ENCODE measurements at places on chromosomes 2 and 18. TPM values are rescaled to one million over a fixed set of nuclear protein-coding genes. Genes with fewer than 3 reads are reported as not detected.

- DNase-seq, result no peak
- H3K27me3 ChIP-seq, result no peaks in the 10 kb centered on the region
- H3K4me3 ChIP-seq, result no peak overlapping the region
- H3K27ac ChIP-seq, result no peak overlapping the region
Observed at GRCh38 chr18:49976001-49976400, 162.7 kb upstream of the ACAA2 start.

The PGAP1 gene
- 29.3 TPM for total RNA-seq

GRCh38 chr2:15844211-15844801 is 96.0 kb upstream of the MYCN start:
- H3K27ac ChIP-seq, result no peak overlapping the region
- no peak for DNase-seq
- H3K27me3 ChIP-seq, result peaks cover 2% of the 10 kb centered on the region
- H3K36me3 ChIP-seq, result peaks cover 2% of the 10 kb centered on the region

- H3K4me3 ChIP-seq, result no peak overlapping the region
- DNase-seq, result no peak
- H3K27me3 ChIP-seq, result no peaks in the 10 kb centered on the region
- H3K4me1 ChIP-seq, result no peaks in the 10 kb centered on the region
- no peaks in the 10 kb centered on the region for H3K36me3 ChIP-seq
Observed at GRCh38 chr2:141941210-141941714, 189.6 kb downstream of the LRP1B start.

- no peak overlapping the region for H3K4me3 ChIP-seq
- H3K27me3 ChIP-seq, result no peaks in the 10 kb centered on the region
- no peaks in the 10 kb centered on the region for H3K36me3 ChIP-seq
- DNase-seq, result no peak
Observed at GRCh38 chr18:61064911-61065310, 268.3 kb upstream of the CDH20 start.

DNA sequence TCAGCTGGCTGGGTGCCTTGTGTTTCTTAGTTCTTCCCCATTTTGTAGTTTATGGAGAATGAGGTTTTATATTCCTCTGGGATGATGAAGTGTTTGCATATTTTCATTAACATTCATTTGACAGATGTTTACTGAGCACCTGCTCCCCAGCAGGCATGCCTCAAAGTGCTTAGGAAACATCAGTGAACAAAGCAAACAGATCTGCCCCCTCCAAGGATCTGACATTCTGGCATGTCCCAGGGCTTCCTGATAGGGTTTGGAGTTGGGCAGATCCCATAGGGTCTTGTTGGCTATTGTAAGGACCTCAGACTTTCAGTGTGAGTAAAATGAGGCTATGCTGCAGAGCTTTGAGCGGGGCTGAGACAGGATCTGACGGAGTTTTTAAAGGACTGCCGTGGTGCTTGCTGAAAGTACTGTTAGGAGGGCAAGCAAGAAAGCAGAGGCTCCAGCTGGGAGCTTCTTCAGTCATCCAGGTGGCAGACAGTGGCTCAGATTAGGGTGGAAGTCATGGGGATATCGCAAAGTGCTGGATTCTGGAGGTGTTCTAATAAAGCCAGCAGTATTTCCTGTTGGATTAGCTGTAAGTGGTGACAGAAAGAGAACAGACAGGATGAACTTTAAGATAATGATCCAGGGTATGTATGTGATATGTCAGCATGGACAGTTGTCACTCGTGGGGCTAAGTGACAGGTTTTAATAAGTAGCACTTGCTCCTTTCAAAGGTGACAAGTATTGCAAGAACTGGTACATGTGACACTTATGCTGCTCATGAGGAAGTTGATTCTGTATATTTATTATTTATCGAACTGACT is 11.3 kb upstream of the IAH1 start:
- H3K36me3 ChIP-seq, result peaks cover 33% of the 10 kb centered on the region
- no peaks in the 10 kb centered on the region for H3K4me1 ChIP-seq
- no peaks in the 10 kb centered on the region for H3K27me3 ChIP-seq
- no peak for DNase-seq
- H3K4me3 ChIP-seq, result no peak overlapping the region

DNA sequence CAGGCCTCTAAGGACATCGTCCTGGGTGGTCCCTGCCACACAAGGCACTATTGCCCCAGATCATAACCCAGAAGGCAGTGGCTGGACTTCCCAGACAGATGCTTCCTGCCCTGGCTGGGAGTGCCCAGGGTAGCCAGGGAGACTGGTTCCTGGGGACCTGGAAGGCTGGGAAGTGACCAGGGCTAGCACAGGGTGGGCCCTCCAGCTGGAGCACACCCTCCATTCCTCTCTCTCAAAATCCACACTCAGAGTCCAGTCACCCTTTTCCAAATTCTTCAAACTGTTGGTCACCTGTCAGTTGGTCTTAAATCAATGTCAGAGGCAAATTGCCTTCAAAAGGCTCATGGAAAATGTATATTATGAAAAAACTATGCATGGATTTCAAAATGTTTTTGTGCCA is 11.6 kb upstream of the TUBB6 start:
- no peak overlapping the region for H3K27ac ChIP-seq
- H3K4me1 ChIP-seq, result no peaks in the 10 kb centered on the region
- no peaks in the 10 kb centered on the region for H3K36me3 ChIP-seq
- H3K27me3 ChIP-seq, result peaks cover 3% of the 10 kb centered on the region
- DNase-seq, result no peak
- H3K4me3 ChIP-seq, result no peak overlapping the region

DNA sequence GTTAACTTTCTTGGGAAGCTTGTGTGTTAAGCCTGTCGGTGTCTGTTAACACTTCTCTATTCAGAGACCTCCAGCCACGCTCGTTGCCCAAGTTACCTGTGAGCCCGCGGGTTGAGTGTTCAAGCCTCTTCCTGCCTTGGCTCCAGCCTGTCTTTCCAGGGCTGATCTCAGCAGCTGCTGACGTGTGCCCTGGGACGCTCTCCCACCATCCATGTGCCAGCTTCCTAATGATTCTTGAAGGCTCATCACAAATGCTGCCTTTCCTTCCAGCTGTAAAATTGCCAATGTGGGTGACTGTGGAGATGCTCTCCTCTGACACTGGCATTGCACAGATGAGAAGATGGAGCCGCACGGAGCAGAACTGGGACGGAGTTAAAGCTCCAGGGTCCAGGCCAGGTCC is 6.1 kb downstream of the RNF144A start:
- H3K36me3 ChIP-seq, result peaks cover 34% of the 10 kb centered on the region
- H3K27me3 ChIP-seq, result no peaks in the 10 kb centered on the region
- H3K27ac ChIP-seq, result no peak overlapping the region
- H3K4me3 ChIP-seq, result no peak overlapping the region
- peaks cover 83% of the 10 kb centered on the region for H3K4me1 ChIP-seq

- no peak overlapping the region for H3K4me3 ChIP-seq
- H3K27ac ChIP-seq, result no peak overlapping the region
- H3K36me3 ChIP-seq, result no peaks in the 10 kb centered on the region
Observed at GRCh38 chr2:85828725-85829124, 60.1 kb downstream of the ST3GAL5 start.

The SMYD1 gene
- total RNA-seq, result not detected

The RTP5 gene
- not detected for total RNA-seq

The XIRP2 gene
- total RNA-seq, result not detected

DNA sequence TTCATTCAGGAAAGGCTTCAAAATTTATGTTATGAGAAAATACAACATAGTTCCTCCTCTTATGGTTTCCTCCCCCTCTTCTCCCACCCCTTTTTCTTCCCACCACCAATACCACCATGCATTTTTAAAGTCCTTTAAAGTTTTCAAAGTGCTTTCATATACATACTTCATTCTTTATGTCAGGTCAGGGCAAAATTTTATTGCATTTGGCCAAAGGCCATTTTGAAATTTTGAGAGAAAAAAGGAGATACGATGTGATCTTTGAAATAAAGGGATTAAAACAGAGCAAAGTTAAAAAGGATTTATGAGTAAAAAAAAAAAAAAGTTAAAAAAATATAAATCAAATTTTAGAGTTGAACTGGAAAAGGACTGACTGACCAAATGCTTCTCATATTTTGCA is 792.5 kb upstream of the FANCL start:
- peaks cover 2% of the 10 kb centered on the region for H3K27me3 ChIP-seq
- H3K27ac ChIP-seq, result no peak overlapping the region
- H3K36me3 ChIP-seq, result no peaks in the 10 kb centered on the region
- no peak overlapping the region for H3K4me3 ChIP-seq
- DNase-seq, result no peak

GRCh38 chr2:64792995-64793639 is 139.4 kb upstream of the SERTAD2 start:
- H3K4me3 ChIP-seq, result no peak overlapping the region
- H3K4me1 ChIP-seq, result no peaks in the 10 kb centered on the region
- no peaks in the 10 kb centered on the region for H3K27me3 ChIP-seq

- peaks cover 3% of the 10 kb centered on the region for H3K36me3 ChIP-seq
- no peaks in the 10 kb centered on the region for H3K27me3 ChIP-seq
- H3K4me3 ChIP-seq, result no peak overlapping the region
- no peak for DNase-seq
- H3K27ac ChIP-seq, result no peak overlapping the region
- no peaks in the 10 kb centered on the region for H3K4me1 ChIP-seq
Observed at GRCh38 chr2:165837122-165837521, 43.1 kb upstream of the GALNT3 start.
